ENCODE measurements at places on chromosomes 6 and 20. TPM values are rescaled to one million over a fixed set of nuclear protein-coding genes. Genes with fewer than 3 reads are reported as not detected.

Gene DEFB124
- total RNA-seq: not detected

- no peak for DNase-seq
Observed at GRCh38 chr20:58312836-58313235, 3.3 kb downstream of the RAB22A start.

DNA sequence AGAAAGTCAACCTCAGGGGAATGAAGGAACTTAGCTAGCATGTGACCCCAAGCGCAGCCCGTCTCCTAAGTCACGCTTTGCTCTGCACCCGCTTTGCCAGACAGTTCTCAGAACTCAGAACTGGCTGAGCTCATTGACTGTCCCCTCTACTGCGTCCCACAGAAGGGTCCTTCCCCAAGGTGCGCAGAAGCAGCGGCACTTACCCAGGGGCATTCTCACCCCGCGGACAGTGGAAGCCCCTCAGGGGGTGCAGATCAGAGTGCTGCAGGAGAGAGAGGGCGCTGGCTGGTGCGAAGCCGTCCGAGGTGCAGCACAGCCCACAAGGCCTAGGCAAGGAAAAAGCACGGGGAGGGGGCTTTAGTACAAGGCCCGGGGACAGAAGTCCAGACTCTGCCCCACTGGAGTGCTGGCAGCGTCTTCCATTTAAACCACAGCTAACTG lies 807 bp downstream of the SNHG17 start:
- no peak for DNase-seq

DNA sequence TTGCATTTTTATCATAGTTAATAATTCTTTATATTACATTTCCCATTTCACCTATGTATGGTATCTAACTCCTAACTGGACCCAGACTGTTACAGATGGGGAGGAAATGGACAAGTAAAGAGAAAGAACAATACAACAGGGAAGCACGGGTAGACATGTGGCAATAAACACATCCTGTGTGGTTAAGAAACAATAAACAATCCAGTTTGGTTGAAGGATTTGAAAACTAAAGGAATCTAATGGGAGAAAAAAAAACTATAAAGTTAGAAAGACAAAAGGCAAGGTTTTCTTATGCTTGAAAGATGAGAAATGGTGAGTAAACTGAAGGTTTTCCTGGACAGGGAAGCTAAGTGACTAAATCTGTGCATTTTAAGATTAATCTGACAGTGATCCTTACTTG lies 34.9 kb upstream of the ALDH8A1 start:
- DNase-seq: no peak

- no peak for DNase-seq
Observed at GRCh38 chr6:117270055-117270842, 4.9 kb downstream of the VGLL2 start.

DNA sequence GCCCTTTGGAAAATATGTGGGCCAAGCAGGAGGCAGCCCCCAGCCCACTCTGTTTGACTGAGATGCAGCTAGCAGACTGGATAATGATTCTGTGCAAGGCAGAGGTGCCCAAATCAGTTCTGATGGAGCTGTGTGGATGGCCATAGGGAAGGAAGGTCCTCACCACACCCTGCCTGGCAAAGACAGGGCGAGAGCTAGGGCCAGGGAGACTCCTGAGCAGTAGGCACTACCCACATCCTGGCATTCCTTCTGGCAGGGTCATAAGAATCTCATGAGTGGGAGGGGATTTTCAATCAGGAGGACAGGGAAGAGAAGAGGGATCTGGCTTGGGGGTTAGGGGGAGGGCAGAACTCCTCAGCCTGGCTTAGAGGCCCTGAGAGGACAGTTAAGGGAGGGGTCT lies 18.6 kb upstream of the TREM2 start:
- DNase-seq: no peak

DNA sequence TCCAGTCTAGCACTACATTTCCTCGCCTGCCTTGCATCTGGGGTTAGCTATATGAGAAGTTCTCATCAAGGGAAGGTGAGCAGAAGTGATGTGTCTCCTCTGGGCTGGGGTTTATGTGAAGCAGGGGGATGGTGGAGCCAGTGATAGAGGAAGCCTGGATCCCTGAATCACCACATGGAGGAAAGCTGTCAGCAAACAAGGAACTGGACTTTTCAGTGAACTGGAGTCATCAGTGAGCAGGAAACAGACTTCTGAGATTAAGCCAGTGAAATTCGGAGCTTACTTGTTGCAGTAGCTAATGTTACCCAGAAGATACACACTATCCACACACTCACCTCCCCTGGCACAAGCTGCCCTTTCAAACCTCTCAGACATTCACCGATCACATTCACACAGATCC lies 13.4 kb upstream of the TOX2 start:
- no peak for DNase-seq

GRCh38 chr20:53943522-53944291 lies 126.7 kb downstream of the BCAS1 start:
- DNase-seq: no peak

DNA sequence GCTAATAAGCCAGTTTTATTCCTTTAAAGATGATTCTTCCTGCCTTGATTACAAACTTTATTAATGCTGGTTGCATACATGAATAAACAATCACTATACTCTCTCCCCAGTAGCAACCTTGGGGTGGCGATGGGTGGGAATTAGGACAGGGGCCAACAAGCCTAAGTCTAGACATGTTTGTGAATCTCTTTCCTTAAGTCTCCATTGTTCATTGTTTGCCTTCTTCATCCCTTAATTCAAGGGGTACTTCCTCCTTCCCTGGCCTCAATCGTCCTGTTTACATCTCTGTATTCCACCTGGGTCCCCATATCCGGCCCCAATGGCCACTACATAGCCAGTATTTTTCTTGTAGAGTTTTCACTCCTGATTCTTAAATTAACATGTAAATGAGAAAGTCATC lies 66.0 kb downstream of the ARHGAP18 start:
- DNase-seq: no peak

GRCh38 chr6:143965503-143966171 lies 42.4 kb downstream of the PLAGL1 start:
- DNase-seq: no peak

DNA sequence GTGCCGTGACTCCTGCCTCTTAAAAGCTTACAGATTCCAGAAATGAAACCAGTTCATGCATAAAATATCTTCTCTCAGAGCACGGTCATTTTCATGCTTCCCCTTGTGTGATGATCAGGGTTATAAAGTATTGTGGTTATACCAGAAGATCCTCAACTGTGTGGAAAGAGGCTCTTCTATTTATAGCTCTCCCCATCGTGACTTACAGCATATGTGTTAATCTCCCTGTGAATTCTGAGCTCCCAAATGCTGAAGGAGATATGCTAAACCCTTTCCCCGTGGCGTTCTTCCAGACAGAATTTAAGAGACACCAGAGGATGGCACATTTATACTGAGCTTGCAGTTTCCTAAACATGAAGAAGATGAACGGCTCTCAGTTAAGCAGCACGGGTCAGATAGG lies 158.8 kb downstream of the CDH26 start:
- DNase-seq: no peak
